ENCODE measurements at places on chromosomes 11 and 22.

GRCh38 chr22:45757068-45757467 lies 85.4 kb downstream of the ATXN10 start:
- no peak for DNase-seq

GRCh38 chr11:73387594-73388264 lies 11.5 kb downstream of the RELT start:
- DNase-seq, result no peak

DNA sequence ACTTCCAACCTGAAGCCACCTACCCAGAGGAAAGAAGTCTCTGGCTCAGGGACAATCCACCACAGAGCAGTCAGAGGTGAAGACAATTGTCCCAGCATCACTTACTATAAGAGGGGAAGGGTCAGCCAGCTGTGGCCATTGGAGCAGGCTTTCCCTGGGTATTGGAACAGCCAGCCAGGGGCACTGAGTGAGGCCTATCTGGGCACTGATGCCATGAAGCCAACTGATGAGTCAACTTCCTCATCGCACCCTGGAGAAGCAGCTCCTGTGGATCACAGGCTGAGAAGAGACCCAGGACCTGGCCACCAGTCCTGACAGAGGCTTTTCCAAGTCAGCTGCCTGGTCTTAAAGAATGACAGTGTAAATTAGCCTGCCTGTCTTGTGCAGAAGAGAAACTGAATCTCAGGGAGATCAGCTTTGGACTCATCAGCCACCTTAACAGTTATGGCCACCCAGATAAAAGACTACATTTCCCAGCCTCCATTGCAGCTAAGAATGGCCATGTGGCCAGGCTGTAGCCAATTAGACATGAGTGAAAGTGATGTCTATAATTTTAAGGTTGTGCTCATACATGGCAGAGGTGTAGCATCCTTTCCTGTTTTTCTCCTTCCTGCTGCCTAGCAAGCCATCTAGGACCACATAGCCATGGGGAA lies 19.0 kb downstream of the CHST1 start:
- DNase-seq, result no peak

DNA sequence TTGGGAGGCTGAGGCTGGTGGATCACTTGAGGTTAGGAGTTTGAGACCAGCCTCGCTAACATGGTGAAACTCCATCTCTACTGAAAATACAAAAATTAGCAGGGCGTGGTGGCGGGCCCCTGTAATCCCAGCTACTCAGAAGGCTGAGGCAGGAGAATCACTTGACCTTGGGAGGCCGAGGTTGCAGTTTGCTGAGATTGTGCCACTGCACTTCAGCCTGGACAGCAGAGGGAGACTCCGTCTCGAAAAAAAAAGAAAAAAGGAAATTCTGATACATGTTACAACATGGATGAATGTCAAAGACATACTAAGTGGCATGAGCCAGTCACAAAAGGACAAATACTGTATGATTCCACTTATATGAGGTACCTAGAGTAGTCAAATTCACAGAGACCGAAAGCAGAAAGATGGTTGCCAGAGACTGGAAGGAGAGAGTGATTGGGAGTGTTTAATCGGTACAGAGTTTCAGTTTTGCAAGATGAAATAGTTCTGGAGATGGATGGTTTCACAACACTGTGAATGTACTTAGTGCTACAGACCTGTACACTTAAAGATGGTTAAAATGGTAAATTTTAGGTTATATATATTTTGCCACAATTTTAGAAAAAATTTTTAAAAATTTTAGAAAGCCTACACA lies 92.3 kb downstream of the BLID start:
- no peak for DNase-seq

DNA sequence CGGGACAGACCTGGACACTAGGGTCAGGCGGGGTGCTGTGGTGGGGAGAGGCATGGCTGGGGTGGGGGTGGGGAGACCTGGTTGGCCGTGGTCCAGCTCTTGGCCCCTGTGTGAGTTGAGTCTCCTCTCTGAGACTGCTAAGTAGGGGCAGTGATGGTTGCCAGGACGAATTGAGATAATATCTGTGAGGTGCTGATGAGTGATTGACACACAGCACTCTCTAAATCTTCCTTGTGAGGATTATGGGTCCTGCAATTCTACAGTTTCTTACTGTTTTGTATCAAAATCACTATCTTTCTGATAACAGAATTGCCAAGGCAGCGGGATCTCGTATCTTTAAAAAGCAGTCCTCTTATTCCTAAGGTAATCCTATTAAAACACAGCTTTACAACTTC lies 3.9 kb downstream of the FADD start:
- DNase-seq, result no peak

DNA sequence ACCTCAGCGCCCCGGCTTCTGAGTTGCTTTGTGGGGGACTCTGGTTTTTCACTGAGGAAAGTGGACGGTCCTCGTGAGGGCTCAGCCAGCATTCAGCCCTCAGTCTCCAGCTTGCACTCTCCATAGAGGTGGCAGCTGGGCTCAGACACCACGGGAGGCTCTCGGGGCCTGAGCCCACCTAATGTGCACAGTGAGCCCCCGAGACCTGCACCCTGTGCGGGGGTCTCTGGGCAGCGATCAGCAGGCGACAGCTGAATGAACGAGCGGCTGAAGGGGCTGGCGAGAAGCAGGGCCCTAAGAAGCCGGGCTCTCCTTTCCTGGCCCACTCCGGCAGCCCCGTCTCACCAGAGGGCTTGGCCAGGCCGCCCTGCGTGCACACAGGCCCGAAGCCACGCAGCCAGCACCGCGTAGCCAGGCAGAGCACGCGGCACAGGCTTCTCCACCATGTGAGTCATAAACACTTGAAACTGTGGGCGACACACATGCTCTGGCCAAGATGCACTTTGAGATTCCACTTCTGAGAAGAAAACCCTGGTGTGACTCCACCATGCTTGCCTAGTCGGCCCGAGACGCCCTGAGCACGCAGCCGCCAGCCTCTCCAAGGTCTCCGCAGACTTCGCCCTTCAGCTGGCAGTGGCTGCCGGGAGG lies 28.0 kb downstream of the TOLLIP start:
- no peak for DNase-seq

GRCh38 chr11:62324731-62325556 lies 12.3 kb upstream of the ASRGL1 start:
- peak; percentile 33 for DNase-seq

GRCh38 chr11:110447343-110447742 lies 17.6 kb downstream of the FDX1 start:
- no peak for DNase-seq

DNA sequence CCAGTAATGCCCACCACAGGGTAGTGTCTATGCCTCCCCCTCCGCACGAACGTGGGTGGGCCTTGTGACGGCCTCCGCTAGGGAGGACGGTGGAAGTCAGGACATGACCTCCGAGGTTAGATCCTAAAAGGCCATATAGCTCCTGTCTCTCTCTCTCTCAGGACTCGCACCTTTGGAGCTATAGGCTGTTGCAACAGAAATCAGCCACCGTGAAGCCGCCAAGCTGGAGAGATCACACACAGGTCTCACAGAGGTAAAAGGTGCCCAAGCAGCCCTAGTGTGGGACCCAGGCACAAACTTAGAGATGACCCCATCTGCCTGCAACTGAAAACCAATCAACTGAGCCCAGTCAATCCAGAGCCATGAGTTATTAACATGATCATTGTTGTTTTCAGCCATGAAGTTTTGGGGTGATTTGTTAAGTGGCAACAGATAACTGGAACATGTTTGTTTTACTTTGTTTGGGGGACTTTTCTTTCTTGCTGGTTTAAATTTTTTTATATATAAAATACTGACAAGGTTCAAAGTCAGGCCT lies 7.4 kb upstream of the NAP1L4 start:
- no peak for DNase-seq

GRCh38 chr11:64238076-64238475 lies 2.8 kb upstream of the FKBP2 start:
- no peak for DNase-seq

DNA sequence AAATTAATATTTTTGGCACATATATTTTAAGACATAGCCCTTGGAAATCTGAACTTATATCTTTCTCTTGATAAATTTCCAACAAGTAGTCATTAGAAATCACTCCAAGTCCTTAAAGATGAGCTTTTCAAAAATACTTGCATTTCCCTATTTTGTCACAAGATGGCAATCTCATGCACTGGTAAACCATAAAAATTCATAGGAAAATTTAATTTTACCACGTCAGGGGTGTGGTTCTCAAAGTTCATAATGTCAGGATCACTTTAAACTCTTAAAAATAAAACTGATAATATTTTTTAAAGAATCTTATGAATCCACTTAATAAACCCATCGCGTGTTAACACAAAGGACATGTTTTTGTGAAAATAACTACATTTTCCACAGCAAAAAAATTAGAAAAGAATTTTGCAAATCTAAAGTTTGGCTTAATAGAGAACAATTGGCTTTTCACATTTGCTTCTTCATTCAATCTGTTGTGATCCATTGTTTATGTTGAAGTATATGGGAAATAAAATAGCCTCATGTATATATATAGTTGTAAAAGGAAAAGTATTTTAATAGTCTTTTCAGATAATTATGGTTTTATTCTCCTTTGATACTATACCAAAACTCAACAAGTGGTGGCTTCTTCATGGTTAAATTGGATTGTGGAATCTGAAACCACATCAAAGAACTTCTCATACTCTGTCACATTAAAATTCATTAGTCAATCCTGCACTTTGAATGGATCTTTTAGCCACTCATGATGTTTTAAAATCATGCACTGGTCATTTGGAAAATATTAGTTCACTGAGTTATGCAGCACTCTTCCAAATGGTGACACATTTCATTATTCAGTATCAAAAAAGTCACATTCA lies 169.1 kb downstream of the CADM1 start:
- no peak for DNase-seq

DNA sequence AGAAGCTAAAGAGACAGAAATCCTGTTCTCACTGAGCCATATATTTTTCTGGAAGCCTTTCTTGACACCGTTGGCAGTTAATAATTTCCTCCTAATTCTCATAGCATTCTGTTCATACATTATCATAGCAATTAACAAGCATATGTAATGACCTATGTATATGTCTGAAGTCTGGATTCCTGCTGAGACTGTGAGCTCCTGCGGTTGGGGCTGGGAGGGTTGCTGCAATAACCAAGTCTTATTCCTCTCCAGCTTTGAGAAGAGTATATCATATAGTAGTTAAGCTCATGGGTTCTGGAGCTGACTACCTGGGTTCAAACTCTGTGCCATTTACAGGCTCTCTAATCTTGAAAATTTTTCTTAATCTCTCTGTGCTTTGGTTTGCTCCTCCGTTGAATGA lies 175.2 kb downstream of the MAML2 start:
- no peak for DNase-seq

DNA sequence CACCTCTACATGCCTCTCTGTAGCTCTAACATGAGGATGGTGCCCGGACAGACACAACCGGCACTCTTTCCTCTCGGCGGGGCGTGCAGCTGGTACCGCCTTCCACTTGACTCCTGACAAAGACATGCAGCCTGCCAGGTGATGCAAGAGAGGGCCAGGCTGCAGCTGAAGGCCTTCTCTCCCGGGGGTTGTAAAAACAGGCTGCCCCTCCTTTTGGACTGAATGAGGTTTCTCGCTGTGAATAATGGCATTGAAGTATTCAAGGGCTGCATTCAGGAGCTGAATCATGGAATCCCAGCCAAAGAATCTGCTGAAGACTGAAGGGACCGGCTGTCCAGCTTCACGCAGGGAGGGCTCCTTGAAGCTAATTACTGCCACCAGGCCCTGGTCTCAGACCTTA lies 110.9 kb downstream of the GALNT18 start:
- DNase-seq, result no peak

All from stimulated activated CD8-positive, alpha-beta memory T cell treated with anti-CD3 and anti-CD28 coated beads, Interleukin-7, amount 100 ng/mL, for 1 hour (primary cell).